ENCODE measurements at places on chromosomes 13 and 19. TPM values are rescaled to one million over a fixed set of nuclear protein-coding genes. Genes with fewer than 3 reads are reported as not detected.

DNA sequence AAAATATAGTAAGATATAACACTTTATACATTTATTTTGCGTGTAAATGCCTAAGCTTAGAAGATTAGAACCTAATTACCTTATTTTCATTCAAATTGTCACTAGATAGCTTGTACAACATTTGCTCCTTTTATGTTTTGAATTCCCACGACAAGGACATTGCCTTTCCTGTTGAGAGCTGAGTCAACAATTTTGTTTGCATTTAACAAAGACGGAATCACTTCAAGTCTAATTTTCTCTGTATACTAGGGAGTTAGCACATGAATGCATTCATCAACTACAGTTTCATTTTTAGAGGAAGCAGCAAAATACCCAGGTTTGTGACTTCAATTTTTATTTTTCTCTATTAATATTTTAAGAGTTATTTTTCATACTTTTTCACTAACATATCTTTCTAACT lies 48.7 kb upstream of the PCCA start:
- DNase-seq: no peak

IZUMO1 gene
- 0.23 TPM for total RNA-seq

GRCh38 chr13:23273498-23273897 lies 92.7 kb downstream of the SGCG start:
- no peak for DNase-seq

DNA sequence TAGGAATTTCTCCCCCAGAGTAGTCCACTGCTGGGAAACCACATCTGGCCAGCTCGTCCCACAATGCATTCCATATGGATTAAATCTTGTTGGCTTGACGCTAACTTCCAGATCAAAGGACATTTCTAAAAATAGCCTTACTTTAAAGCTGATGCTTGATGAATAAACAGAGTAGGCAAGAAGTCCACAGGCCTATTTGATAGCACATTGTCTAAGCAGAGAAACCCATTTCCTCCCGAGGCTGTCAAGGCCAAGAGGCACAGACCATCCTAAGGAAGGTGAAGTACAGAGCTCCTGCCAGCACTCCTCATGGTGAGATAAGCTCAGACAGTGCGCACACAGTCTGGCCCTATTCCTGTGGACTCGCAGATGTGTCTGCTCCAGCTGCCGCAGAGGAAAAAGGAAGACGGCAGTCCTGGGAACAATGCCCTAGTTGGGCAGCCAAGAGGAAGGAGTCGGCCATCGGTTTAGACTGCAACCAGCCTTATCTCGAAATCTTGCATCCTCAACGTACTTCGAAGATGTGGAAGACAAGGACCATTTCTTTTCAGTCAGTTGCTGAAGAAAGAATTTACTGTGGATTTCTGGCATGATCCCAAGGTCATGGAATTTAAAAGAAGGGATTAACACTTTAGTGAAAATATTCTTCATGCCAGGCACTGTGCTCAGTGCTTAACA lies 156.8 kb downstream of the RGCC start:
- DNase-seq: no peak

GRCh38 chr19:27805848-27806247 lies 1407.1 kb downstream of the UQCRFS1 start:
- DNase-seq: no peak

- no peak for DNase-seq
Measured at GRCh38 chr13:22227895-22228294, 557.0 kb downstream of the FGF9 start.

- DNase-seq: no peak
Measured at GRCh38 chr19:46489445-46490272, 6.0 kb downstream of the PNMA8B start.

DNA sequence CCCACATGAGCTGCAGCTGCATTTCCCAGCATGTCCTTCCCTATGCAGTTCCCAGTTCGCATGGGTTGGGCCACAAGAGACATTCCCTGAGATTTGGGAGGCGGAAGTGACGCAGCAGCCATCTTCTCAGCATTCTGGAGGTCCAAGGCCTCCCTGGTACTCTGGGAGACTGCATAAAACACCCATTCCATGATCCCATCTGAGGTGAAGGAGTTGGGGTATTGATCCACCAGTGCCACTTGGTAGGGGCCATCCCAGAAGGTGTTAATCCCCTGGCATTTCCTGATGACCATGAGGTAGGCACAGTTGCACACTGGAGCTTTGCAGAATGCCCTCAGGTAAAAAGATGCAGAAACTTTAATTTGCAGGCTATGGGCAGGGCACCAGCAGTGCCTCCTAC lies 25.4 kb downstream of the POP4 start:
- DNase-seq: no peak

CATSPERD gene
- not detected for total RNA-seq

All from neural crest cell (in vitro differentiated cells).